Epithelial cell of esophagus (primary cell): ENCODE measurements at places on chromosomes 5 and 9.
A peak's percentile ranks its signal among the peaks of the same experiment; 100 is the strongest.

DNA sequence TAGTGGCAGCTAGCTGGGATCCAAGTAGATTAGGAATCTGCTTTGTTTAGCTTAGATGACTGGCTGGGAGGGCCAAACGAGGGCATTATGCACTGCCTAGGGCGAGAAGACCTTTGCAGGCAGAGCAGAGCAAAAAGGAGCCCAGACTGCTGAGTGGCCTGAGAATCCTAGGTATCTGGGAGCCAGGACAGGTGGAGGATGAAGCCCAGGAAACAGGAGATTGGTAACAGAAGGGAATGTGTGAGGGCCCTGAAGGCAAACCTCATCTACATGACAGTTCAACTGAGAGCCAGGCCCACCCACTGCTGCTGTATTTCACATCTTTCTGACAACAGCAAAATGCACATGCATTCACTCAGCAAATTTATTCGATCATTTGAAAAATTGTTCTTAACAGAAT, 192.3 kb downstream of the DTWD2 start:
- DNase-seq = no peak

- DNase-seq = no peak
Observed at GRCh38 chr5:97545886-97546535, 363.0 kb upstream of the RIOK2 start.

- DNase-seq = no peak
Observed at GRCh38 chr9:92627651-92628050, 42.3 kb downstream of the IPPK start.

GRCh38 chr5:80054682-80055081, 19.5 kb downstream of the THBS4 start:
- peak; percentile 89 for DNase-seq
